ENCODE measurements at places on chromosomes 12 and 14.

DNA sequence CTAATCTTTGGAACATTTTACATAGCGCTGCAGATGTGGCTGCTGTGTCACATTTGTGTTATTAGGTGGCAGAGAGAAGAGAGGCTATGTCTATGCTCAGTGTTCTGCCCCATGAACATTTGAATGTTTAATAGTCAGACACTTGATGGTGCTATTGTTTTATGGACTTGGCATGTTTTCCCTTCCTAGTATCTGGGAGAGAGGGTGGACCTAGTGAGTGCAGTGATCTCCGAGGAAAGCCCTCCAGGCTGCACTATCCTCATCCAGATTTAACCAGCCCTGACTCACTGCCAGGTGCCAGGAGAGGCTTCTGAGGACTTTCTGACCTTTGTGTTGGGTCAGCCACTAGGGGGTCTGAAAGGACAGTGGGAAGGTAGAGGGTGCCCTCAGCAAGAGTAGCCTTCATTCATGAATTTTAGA is 24.3 kb downstream of the ZFC3H1 start:
- no peak for DNase-seq

DNA sequence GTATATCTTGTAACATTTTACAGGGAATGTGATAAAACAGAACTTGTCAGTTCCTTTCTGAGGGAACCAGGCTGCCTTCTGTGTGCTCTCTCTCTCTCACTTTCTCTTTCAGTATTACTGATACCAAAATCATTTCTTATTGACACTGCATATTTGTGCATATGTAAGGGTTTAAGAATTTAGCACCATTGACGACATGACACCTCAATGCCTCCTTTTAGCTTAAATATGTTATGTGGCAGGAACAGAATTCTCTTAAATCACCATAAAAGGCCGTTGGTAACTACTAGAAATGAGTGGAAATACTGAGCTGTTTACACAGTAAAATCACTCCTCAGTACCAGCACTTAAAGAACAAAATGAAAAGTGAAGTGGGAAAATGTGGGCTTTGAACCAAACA is 457.7 kb upstream of the SYT1 start:
- DNase-seq: no peak

- DNase-seq: no peak
Observed at GRCh38 chr14:100287202-100287997, 18.8 kb downstream of the SLC25A29 start.

GRCh38 chr12:62915204-62915529 is 19.8 kb downstream of the PPM1H start:
- DNase-seq: no peak

DNA sequence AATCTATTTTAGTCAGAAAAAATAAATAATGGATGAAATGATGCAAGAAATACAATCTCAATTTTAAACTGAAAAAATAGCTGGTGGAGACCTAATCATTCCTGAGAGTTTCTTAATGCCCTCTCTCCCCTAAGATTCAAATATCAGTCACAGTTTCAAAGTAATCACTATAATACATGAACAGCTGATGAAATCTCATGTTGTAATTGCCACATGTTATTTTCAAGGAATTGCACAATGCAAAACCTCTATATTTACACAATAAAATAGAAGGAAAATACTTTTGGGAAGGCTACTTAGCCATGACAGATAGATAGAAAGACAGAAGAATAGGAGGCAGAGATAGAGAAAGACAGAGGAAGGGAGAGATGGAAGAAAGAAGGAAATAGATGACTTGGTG is 18.2 kb downstream of the IFNG-AS1 start:
- DNase-seq: no peak

DNA sequence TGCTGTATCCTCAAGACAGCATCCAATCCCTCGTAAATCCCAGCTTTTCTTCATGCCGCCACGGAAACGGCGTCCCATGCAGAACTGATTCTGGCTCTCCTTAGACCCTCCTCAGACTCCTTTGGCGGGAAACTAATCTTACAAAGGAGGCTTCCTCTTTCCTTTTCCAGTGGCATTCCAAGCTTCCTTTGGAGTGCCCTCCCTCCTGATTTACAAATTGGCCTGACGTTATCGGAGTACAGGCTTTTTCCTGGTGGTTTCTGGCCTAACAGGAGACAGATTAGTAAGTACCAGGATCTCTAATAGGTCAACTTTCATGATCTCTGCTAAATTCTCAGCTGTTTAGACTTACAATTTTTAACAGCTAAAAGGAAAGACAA is 1.3 kb upstream of the ZDHHC17 start:
- no peak for DNase-seq

- no peak for DNase-seq
Observed at GRCh38 chr12:111685322-111685810, 390 bp downstream of the BRAP start.

GRCh38 chr12:112674539-112674938 is 117.0 kb upstream of the RPH3A start:
- no peak for DNase-seq

DNA sequence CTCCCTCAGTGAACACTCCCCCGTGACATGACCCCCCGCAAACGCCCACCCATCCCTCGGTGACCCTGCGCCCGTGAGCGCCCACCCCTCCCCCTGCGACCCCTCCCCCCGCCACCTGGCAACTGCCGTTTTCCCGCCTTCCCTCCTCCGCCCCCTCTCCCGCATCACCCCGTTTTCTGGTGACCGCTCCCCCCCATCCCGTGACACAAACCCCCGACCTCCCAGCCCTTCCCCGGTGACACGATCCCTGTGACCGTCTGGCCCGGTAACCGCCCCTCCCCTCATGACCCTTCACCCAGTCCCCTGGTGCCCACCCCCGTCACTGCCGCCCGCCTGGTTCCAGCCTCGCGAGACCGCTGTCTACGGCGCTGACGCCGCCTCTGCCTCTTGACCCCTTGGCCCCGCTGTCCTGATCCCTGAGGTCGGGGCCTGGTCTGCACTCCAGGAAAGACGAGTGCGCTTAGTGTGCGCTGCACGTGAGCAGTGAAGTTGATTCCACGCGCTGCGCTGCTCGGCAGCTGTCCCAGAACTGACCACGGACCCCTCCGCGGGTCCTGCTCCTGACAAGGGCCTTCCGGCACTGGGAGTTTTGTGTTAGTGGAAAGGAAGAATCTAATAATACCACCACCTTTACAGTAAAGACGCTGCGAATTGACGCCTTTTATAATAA is 59.4 kb downstream of the DDX51 start:
- no peak for DNase-seq

GRCh38 chr14:64391113-64391725 is 3.1 kb downstream of the MTHFD1 start:
- no peak for DNase-seq

- DNase-seq: no peak
Observed at GRCh38 chr12:22574921-22575320, 30.6 kb upstream of the C2CD5 start.

GRCh38 chr14:69266572-69267345 is 6.8 kb downstream of the GALNT16 start:
- no peak for DNase-seq

DNA sequence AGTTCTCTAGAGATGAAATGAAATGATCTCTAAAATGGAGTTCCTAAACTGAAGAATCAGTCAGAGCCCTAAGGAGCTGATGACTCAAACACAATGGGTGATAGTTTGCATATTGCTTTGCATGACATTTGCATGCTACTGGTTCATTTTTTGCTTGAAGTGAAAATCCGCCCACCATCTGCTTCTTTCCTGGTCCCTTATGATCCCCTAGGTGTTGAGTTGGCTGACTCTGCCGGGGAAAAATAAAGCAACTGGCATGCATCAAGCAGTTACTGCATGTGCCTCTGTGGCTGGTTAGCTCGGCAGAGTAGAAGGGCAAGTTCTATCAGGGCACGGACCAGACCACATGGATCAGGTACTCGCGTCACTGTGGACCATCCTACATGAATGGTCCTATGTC is 151.1 kb downstream of the PPM1H start:
- DNase-seq: no peak

GRCh38 chr14:104778694-104779331 is 16.7 kb downstream of the AKT1 start:
- no peak for DNase-seq

- no peak for DNase-seq
Observed at GRCh38 chr14:68476212-68477109, 316.4 kb downstream of the ZFP36L1 start.

DNA sequence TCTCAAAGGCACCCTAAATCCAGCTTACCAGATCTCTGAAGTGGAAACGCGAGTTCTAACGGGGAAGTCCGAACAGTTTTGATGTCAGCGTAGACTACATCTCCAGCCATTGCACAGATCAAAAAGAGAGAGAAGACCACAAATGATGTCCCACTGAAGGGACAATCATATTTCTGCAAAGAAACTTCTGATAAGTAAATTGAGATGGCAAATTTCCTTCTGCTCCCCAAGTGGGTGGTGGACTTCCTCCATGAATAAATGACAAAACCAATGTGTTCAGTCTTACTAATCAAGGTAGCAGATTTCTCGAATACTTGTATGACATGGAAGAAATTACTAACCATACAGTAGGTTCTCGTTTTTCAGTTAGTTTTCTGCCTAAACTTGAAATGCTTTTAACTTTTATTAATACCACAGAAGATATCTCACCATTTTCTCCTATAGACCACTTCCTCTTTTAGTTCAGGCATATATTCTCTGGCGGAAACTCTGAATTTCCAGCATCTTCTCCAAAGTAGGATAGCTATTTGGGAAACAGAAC is at the start of gene CLECL1:
Gene CLECL1, minus strand, starts transcription at position 177 of the 541 bp plus-strand sequence.
- no peak for DNase-seq

DNA sequence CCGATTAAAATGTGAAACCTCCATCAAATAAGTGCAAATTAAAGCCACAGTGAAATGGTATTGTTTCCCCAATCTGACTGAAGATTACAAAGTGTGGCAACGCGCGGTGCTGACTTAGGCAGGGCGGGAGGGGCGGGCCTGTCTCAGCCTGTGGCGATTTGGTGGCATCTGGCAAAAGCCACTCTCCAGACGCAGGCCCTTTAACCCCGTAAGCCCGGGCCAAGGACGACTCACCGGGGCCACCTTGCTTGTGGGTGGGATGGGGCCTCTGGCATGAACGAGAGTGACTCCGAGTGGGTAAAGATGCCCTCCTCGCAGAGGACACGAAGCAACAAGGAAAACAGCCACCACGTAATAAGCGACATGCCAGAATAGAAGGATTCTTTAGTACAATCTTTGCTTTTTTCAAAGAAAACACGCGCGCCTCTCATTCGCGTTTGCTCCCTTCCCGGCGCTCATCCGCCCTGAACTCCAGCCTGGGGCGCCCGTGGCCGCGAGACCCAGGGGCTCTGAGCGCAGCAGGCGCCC is 815 bp downstream of the DEGS2 start:
- DNase-seq: no peak

GRCh38 chr12:123957196-123957595 is 15.4 kb downstream of the CCDC92 start:
- DNase-seq: no peak

- DNase-seq: no peak
Observed at GRCh38 chr12:56994231-56994746, 12.1 kb downstream of the ZBTB39 start.

- no peak for DNase-seq
Observed at GRCh38 chr12:12837813-12838153, 24.6 kb downstream of the DDX47 start.

GRCh38 chr12:47361389-47362021 is 281.7 kb upstream of the AMIGO2 start:
- DNase-seq: no peak

- no peak for DNase-seq
Observed at GRCh38 chr12:71581206-71581605, 82.4 kb downstream of the ZFC3H1 start.

- DNase-seq: no peak
Observed at GRCh38 chr14:57254884-57255283, 13.8 kb downstream of the EXOC5 start.

- no peak for DNase-seq
Observed at GRCh38 chr12:31297572-31298514, 28.1 kb downstream of the SINHCAF start.

DNA sequence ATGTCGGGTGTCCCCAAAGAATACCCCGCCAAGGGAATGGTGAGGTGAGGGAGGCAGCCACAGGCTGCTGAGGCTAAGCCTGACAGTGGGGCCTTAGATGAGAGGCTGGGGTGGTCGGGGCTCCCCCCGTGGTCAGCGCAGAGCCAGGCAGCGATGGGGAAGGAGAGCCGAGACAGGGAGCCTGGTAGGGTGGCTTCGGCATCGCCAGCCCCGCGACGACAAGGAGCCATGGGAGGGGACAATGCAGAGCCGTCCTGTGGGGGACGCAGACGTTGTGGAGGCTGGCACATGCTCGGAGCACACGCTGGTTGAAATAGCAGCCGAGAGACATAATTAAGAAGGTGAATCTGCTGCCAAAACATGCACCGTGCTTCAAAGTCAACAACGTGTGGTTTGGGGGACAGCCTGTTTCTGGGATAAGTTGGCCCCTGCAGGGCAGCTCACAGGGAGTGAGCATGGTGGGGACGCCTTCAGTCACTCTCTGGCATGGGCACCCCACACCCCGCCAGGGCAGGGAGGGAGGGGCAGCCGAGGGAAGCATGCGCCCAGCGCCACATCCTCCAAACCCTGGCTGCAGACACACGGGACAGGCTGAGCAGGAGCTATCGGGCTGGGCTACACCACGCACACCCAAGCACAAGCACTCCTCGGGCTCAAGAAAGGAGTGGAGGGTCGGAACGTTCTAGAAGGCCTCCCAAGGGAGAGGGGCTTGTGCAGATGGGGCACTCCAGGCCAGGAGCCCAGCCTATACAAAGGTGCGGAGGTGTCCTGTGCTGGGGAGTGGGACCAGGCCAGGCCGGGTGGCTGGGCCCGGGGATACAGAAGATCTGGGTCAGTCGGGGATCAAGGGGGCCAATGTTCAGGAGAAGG is 66.6 kb upstream of the C14orf180 start:
- no peak for DNase-seq

GRCh38 chr12:109951751-109952150 is 44.4 kb downstream of the GIT2 start:
- DNase-seq: no peak

DNA sequence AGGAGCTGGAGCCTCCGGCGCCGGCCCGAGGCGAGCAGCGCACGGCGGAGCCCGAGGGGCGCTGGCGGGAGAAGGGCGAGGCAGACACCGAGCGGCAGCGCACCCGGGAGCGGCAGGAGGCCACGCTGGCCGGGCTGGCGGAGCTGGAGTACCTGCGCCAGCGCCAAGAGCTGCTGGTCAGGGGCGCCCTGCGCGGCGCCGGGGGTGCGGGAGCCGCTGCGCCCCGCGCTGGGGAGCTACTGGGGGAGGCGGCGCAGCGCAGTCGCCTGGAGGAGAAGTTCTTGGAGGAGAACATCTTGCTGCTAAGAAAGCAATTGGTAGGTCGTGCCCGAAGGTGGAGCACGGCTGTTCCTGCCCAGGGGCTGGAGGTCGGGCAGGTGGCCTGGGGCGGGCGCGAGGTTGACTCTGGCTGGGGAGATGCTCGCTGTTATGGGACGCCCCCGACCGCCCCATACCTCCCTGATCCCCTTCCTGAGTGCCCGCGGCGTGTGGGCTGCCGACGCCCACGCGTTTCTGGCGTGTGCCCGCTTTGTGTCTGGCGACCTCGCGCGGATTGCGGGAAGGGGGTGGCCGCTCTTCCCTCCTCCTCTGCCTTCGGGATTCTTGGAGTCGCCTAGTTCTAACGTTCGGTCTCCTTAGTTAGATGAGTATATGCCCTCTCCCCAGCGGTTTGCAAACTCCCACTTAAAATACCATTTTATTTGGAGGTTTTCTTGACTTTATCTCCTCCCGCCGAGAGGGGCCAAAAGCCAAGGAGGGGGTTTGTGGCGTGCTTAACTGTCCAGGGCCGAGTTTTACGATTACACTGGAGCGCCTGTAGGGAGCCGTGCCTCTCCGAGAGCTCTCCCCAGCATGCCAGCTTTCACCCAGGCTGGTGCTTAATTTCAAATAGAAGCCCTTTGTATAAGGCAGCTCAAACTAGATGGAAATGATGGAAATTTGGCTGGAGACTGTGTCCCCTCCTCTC is 752 bp downstream of the DACT1 start:
- no peak for DNase-seq
